Stimulated activated CD8-positive, alpha-beta memory T cell treated with anti-CD3 and anti-CD28 coated beads, Interleukin-7, amount 100 ng/mL, for 24 hours (primary cell): ENCODE measurements at places on chromosomes 12 and 14.

DNA sequence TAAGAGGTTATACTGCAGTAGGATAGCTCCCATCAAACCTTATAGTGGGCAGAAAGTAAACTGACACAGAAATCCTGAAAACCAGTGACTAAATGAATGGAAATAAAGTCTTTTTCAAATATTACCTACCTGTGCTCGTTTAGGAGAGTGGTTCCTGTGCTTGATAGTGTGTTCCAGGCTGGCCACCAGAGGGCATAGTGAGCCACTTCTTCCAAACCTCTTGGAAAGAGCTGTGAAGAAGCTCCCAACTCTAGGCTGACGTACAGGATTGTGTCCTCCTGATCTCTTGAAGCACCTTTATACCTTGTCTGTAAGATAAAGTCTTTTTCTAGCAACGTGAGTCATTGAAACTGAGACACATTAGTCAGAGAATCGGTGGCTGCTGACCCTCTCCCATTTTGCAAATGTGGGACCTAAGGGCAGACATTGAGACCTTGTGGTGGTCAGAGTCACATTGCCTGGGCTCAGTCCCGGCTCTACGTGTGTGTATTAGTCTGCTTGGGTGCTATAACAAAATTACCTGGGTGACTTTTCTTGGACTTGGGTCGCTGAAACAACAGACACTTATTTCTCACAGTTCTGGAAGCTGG, 17.6 kb downstream of the TDP1 start:
- peak; percentile 12 for DNase-seq

GRCh38 chr12:69501154-69501895, 31.1 kb downstream of the FRS2 start:
- no peak for DNase-seq

GRCh38 chr12:22130671-22131070, 84.7 kb downstream of the CMAS start:
- no peak for DNase-seq

DNA sequence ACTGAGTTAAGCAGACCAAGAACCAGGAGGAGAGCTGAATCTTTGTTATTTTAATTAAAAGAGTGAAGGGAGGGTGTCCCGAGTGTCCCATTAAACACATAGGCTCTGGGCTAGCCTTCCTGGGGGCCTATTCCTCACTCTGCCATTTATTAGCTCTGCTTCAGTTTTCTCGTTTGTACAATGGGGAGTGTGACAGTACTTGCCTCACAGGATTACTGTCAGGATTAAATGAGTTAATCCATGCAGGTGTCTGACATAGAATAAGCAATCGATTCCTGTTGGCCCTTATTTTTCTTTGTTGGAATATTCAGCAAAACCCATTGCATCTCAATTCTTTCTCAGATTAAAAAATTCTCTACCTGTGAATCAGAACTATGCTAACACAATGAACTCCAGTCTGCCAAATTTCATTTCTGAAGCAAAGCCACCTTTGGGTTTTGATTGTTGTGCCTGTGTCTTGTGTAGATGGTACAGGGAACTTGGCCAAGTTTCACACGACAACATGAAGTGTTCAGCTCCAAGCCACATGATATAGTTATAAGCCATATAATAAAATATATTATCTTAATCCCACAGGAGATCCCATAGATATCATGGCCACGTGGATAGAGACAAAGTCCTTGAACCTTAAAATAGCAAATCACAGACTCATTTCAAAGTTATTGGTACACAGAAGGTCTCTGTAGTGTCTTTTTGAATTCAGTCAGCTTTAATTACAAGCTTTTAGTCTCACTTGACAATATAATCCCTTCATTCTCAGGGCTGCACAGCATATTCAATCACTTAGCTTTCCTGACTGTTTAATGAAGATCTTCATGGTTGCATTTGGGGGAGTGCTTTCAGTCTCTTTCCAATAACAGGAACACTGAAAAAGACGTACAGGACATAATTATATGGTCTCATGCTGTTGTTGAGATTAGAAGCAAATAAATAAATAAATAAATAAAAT, 34.4 kb upstream of the CRY1 start:
- no peak for DNase-seq

DNA sequence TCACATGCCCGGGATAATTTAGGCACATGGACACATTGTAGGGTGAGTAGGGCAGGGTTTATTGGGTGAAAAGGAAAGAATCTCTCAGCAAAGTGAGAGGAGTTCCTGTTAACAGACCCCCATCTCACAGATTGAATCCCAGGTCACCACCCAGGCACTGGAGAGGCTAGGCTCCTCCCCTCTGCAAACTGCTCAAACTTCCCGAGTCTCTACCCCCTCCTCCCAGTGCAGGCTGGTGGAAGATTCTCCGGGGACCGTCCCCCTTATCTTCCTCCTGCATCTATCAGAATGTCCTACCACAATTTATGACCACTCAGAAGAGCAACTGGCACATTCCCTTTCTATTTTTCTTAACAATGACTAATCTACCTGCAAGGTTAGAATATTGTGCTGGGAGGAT, 126.0 kb downstream of the NTF3 start:
- DNase-seq: no peak

DNA sequence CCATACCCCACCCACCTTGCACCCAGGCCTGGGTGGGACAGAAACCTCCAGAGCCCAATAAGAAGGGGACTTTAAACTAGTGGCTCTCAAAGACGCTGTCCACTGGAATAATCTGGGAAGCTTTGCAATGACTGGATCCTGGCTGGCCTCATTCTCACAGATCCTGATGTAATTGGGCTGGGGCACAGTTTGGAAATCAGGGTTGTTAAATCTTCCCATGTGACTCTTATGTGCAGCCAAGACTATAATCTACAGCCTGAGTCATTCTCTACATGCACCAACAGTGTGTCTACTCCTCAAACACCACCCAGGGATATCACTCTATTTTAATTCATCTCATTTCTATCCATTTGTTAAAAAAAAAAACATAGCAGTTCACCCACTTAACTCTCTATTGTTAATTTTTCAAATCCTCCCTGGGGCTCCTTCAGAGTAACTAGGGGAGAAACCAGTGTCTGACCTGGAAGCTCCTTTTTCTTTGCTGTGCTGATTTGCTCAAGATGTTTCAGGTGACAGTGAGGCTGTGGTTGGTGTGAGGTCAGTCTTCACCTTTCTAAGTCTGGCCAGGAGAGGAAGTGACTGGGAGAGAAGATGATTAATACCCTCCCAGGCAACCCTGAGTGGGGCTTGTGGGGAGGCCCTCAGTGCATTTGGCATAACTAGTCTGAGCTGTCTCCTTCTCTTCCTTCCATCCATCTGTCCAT, 211.6 kb upstream of the SFSWAP start:
- no peak for DNase-seq

DNA sequence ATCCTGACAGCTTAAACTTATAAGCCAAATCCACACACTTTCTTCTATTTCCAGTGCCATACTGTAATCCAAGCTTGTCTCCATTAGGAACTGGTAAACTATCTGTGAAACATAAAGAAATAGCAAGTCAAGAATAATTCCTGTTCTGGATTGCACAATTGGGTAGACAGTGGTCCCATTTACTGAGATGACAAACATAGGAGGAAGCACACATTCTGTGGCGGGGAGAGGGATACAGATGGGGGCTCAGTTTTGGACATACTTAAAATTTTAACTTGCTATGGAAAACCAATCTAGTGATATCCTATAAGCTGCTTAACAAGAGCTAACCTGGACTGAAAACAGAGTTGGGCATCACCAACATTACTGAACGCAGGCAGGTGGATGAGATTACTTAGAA, 16.3 kb downstream of the MAP4K5 start:
- no peak for DNase-seq

- DNase-seq: no peak
Observed at GRCh38 chr14:101603096-101603495, 41.8 kb downstream of the DIO3 start.

- DNase-seq: no peak
Observed at GRCh38 chr14:41037388-41037787, 569.3 kb upstream of the LRFN5 start.

GRCh38 chr12:41802803-41803202, 341.9 kb downstream of the GXYLT1 start:
- no peak for DNase-seq

- no peak for DNase-seq
Observed at GRCh38 chr14:83780321-83780720, 1749.6 kb upstream of the FLRT2 start.

GRCh38 chr12:1126091-1126490, 135.1 kb downstream of the ERC1 start:
- no peak for DNase-seq

- DNase-seq: no peak
Observed at GRCh38 chr12:116436561-116437249, 122.5 kb upstream of the MAP1LC3B2 start.
